Stimulated activated CD8-positive, alpha-beta memory T cell treated with anti-CD3 and anti-CD28 coated beads, Interleukin-4, amount 100 ng/mL, for 4 hours (primary cell): ENCODE measurements at places on chromosomes 3 and 15.

- DNase-seq = no peak
Measured at GRCh38 chr3:44960387-44961026, 15.5 kb downstream of the ZDHHC3 start.

DNA sequence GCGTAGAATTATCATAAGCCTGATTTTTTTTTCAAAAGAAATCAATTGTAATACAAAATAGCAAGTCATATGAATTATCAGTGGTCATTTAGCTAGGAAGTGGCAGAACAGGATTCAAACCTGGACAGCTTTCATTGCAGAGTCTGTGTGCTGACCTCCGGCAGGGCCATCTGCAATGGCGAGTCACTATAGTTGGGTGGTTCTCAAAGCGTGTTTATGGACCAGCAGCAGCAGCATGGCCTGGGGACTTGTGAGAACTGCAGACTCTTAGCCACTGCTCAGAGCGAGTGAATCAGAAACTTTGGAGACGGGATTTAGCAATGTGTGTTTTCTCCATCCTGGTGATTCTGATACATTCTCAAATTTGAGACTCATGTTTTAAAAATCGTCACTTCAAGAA is 202.3 kb upstream of the SUCLG2 start:
- DNase-seq = no peak

- DNase-seq = no peak
Measured at GRCh38 chr3:11654166-11654565, 10.5 kb upstream of the VGLL4 start.

- no peak for DNase-seq
Measured at GRCh38 chr3:156729460-156730179, 55.2 kb downstream of the TIPARP start.

DNA sequence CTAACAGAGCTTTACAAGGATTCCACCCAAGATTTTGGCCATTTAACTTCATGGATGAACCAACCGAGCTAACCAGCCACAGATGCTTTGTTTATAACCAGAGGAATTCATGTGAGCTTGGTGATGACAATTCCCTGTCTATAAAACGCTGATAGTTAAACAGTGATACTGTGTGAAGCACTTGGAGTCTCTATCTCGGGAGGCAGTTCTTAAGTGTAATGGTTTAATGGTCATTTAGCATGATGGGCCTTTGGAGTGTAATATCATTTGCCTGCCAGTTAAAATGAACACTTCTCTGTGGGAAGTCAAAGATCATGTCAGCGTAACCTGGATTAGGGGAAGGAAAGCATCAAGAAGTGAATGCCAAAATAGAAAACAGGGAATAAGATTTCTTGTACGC is 368.6 kb upstream of the THRB start:
- DNase-seq = no peak

- DNase-seq = no peak
Measured at GRCh38 chr3:179181021-179181472, 32.9 kb downstream of the PIK3CA start.

DNA sequence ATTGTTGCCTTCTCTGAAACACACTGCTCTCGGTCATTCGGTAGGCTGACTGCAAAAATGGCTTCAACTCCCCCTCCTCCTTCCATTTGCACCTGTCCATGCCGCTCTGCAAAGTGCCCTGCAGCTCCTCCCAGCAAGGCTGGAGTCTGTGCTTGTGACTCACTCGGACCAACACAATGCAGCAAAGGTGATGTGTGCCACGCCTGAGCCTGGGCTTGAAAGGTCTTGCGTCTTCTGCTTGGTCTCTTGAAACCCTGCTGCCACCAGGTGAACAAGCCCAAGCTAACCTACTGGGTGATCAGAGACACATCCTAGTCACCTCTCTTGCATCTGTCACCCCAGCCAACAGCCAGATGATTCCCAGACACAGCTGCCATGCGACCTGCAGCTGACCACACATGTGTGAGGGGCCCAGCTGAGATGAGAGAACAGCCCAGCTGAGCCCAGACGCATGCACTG is 71.1 kb downstream of the MGLL start:
- no peak for DNase-seq

GRCh38 chr3:133509488-133509887 is 64.0 kb upstream of the CDV3 start:
- no peak for DNase-seq

GRCh38 chr3:122030381-122031122 is 8.5 kb upstream of the ILDR1 start:
- no peak for DNase-seq
